ENCODE measurements at places on chromosomes 4 and X. TPM values are rescaled to one million over a fixed set of nuclear protein-coding genes. Genes with fewer than 3 reads are reported as not detected.

DNA sequence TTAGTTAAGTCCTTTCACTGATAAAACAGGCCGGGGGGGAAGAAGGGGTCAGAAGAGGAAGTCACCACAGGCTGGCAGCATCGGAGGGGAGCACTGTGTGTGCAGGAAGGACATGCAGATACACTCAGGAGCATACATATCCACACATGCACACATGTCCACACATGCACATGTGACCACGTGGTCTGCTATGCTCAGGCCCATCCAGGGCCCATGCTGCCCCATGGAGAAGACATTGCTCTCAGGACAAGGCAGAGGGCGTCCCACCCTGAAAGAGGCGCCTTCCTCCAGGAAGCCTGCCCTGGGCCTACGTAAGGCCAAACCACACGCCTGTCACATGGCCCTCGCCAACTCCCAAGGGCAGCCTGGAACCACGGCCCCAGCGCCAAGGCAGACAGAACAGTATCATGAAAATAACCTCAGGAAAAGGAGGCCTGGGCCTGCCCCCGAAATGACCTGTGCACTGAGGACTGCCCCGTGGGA lies 15.8 kb downstream of the WDR1 start:
- no peak for DNase-seq

Gene ARHGAP6
- total RNA-seq: 0.70 TPM

Gene SRPX
- total RNA-seq: 151 TPM

DNA sequence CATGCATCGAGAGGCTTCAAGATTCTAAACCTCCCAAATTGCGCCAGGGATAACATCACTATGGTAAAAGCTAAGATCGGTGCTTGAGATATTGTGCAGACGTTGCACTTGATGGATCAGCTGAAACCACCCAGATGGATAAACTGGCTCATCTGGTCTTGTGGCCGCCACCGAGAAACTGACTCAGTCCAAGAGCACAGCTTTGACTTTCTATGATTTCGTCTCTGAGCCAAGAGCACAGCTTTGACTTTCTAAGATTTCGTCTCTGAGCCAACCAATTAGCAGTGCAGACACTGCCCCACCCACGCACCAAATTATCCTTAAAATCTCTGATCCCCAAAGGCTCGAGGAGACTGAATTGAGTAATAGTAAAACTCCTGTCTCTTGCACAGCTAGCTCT lies 687.2 kb downstream of the FAM133A start:
- DNase-seq: no peak

DNA sequence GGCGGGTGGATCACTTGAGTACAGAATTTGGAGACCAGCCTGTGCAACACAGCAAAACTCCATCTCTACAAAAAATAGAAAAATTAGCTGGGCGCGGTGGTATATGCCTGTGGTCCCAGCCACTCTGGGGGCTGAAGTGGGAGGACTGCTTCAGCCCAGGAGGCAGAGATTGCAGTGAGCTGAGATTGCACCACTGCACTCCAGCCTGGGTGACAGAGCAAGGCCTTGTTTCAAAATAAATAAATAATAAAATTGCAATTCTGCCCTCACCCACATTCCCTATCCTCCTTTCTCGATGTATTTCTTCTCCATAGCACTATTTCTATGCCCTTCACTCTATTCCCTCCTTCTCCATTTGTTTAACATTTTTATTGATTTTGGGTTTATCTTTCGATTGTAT lies 8.7 kb upstream of the SLAIN2 start:
- DNase-seq: no peak

DNA sequence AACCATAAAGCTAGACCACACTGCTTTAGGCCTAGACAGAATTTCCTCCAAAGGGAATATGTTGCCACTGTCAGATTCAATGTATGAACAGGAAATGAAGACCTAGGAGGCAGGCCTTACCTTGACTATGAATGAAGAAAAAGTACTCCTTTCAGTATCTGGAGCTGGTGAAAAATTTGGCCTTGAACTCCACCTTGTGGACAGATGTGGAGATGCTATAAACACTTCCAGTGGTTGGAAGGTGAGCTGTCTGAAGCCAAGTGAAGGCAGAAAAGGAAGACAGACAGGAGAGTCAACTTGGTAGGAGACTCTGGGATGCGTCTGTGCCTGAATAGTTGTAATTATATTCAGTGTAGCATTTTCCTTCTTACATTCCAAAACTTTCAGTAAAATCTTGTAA lies 17.2 kb downstream of the SPIN3 start:
- peak; percentile 45 for DNase-seq

Data from HT1080 (cell line).